ENCODE measurements at places on chromosomes 12 and 14. TPM values are rescaled to one million over a fixed set of nuclear protein-coding genes. Genes with fewer than 3 reads are reported as not detected.

LRCOL1 gene
- not detected for total RNA-seq

GPR68 gene
- total RNA-seq = 4.9 TPM

PDZRN4 gene
- 46.9 TPM for total RNA-seq

NELL2 gene
- total RNA-seq = 2,116 TPM

PPM1H gene
- total RNA-seq = 11.8 TPM

LGMN gene
- total RNA-seq = 28.9 TPM

- no peak for DNase-seq
These were observed 30.4 kb upstream of the SCAF11 start for GRCh38 chr12:46020768-46021167.

DNA sequence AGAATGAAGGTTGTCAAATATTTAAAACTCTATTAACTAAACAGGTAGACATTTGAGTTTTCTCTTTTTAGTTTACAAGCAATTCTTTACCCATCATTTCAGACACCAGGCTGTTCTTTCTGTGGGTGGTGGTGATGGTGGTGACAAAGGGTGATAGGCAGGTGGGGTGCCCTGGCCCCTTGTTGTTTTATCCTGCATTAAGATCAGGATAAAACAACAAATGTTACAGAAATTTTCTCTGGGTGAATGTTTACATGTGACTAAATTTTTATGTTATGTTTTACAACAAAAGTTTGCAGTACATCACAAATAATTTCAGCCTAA, 85.9 kb upstream of the MDM1 start:
- DNase-seq = no peak

GRCh38 chr12:19245666-19246065, 116.1 kb downstream of the PLEKHA5 start:
- DNase-seq = no peak

GRCh38 chr14:89674936-89675335, 257.9 kb upstream of the FOXN3 start:
- DNase-seq = no peak

DNA sequence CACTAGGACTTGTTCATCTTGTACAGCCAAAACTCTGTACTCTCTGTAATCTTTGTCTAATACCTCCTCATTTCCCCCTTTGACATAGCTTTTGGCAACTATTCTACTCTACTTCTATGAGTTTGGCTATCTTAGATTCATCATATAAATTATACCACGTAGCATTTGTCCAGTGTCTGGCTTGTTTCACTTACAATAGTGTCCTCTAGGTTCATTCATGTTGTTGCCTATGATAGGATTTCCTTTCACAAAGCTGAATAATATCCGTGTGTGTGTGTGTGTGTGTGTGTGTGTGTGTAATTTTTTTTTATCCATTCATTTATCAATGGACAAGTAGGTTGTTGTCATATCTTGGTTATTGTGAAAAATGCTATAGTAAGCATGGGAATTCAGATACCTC, 209.5 kb downstream of the KCNC2 start:
- DNase-seq = no peak

GRCh38 chr12:2686280-2686646, 108.5 kb upstream of the FKBP4 start:
- DNase-seq = no peak

DNA sequence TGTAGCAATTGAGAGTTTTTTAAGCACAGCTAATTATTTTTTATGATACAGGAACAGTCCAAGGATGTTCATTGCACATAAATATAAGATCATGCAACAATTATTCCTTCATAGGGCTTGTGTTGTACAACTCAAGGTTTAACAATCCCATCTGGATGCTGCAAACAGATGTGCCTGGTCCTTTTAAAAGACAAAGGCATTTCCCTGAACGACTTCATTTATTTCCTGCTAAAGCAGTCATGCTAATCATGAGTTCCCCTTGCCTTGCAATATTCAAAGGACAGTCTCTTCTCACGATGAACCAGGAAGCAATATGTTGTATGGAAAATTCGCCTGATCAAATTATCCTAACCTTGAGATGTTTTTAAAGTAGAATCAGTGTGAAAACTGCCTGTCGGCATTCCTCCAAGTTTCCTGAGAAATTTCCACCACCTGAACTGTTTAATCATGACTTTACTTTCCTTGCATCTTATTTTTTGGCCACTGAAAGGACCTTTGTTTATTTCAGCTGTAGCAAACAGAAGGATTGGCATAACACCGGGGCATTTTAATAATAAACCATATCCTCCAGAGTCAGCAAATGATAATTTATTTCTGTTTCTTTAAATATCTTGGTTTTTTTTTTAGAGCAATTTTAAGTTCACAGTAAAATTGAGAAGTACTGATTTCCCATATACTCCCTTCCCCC, 33.9 kb upstream of the TSPAN8 start:
- DNase-seq = no peak

DNA sequence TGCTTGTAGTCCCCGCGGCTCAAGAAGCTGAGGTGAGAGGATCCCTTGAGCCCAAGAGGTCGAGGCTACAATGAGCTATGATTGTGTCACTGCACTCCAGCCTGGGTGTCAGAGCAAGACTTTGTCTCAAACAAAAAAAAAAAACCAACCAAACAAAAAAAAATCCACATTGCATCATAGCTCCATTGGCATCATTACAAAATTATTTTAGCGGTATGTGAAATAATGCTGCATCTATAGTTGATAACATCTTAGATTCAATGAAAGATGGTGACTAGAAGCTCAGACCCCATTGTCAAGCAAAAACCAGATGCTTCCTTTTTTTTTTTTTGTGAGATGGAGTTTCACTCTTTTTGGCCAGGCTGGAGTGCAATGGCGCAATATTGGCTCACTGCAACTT, 14.8 kb upstream of the PTHLH start:
- DNase-seq = no peak
